Activated CD4-positive, alpha-beta T cell treated with anti-CD3 and anti-CD28 coated beads, Interleukin-2, amount 50 U/mL, for 48 hours (primary cell): ENCODE measurements at places on chromosomes 2 and 18.

GRCh38 chr18:45316127-45316526 is 299.1 kb upstream of the SLC14A2 start:
- DNase-seq: no peak

DNA sequence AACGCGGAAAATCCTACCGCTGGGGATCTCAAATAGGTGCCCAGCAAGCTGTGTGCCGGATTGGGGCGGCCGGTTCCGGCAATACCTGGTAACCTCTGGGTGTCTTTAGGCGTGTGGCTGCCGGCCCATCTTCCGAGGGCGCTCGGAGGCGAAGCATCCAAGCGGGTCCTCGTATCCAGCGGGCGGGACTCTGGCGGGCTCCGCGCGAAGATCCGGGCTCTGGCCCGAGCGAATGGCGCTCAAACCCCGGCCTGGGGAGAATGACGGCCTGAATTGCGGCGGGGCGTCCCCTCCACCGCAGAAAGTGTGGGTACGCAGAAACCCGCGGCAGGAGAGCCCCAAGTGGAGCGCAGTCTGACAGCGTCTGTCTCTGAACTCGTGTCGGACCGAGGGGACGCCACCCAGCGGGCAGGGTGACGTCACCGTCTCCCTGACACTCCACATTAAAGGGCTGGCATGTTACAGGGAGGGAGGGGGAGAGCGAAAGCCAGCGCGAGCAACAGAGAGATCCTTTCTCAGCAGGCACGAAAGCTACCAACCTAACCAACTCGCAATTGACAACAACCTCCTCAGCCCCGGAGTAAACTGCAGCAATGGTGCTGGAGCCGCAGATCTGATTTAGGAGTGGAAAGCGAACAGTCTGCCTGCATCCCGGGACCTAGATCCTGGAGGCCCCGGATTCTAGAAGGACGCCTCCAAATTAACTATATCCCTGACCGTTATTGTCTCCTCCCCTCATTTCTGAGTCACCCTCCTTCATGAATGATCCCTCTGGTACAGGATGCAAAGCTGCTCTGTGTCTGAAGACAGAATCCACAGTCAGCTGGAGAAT is at the start of gene SKOR2:
Gene SKOR2 (minus strand): TSS at position 372 of the 832 bp plus-strand sequence. CDS start 2,477 bp downstream, outside the sequence.
- DNase-seq: no peak

DNA sequence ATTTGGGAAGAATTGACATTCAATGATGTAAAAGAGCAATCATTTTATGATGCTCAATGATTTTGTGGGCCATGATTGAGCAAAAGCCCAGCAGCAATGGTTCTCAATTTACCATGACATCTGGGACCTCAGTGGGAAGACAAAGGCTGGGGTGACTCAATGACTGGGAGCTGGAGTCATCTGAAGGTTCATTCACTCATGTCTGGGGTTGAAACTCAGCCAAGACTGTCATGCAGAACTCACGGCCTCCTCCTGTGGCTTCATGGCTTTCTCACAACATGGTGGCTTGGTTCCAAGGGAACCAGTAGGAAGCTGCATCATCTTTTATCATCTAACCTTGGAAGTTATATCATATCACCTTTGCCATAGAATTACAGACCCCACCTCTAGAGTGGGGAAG is 45.1 kb upstream of the CD226 start:
- DNase-seq: no peak

DNA sequence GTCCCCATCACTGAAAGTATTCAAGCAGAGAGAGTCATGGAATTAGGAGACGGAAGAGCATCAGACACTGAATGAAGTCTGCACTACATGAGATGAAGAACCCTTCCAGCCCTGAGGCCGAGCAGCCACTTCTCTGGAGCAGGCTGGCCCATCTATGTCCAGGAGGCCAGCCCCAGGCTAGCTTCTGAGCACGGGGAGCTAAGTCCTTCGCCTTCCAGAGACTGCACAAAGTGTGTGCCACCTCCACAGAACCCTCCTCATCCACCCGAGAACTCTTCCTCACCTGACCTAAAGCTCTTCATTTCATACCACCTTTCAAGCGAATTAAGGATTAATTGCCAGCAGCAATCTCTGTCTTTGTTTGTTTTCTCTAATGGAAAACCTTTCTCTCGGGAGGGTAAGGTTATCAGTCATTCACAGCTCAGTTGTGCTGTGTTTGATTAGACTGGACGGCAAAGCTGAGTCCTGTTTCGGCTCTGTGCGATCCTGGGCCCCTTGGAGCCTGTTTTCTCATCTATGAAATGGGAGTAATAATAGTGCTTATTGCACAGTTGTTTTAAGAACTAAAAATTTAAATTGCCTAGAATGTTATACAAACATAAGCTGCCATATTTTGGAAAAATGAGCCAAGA is 38.0 kb downstream of the SCTR start:
- DNase-seq: no peak

DNA sequence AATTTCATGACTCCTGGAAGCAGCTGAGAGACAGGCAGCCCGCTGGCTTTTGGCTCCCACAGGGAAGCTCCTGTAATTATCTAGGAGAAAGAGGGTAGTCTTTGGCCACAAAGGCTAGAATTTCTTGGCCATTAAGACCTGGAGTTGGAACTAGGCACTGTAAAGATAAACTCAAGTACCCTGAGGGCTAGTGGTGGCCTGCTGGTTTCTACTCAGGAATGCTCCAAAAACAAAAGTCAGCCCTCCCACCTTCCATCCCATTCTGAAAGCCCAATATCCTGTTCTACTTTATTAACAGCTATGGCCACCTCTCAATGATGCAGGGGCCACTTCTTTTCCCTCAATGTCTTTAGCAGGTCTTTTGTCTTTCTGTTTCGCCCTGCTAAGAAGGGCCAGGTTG is 34.0 kb upstream of the CYP26B1 start:
- no peak for DNase-seq

- no peak for DNase-seq
These were observed 274.0 kb upstream of the SPRED2 start for GRCh38 chr2:65706411-65706810.

DNA sequence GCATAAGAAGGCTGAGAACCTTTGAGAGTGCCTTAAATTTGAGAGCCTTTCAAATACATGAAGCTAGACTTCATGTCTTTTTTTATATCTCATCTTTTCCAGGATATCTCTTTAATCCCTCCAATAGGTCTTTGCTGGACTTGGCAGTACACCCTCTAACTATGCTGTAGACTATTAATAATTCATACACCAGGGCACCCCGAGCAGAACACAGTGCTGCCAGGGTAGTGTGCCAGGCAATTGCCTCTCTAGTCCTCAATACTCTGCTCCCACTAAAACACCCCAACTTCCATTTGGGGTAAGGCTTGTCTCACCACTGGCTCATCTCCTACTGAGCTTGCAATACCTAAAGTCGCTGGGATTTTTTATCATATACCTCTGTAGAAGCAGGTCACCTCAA is 80.8 kb downstream of the VIT start:
- DNase-seq: no peak

GRCh38 chr2:160666154-160667060 is 172.8 kb upstream of the RBMS1 start:
- no peak for DNase-seq

- no peak for DNase-seq
These were observed 85.9 kb upstream of the FZD5 start for GRCh38 chr2:207855591-207855990.

- no peak for DNase-seq
These were observed 3.1 kb downstream of the KCNE4 start for GRCh38 chr2:223055140-223055539.
